ENCODE measurements at places on chromosomes 1 and 21. TPM values are rescaled to one million over a fixed set of nuclear protein-coding genes. Genes with fewer than 3 reads are reported as not detected.

FCRLB gene
- 1.1 TPM for total RNA-seq

GRCh38 chr21:29641635-29642550 lies 297.9 kb downstream of the GRIK1 start:
- DNase-seq: no peak

GRCh38 chr1:94858276-94858675 lies 38.1 kb downstream of the SLC44A3 start:
- no peak for DNase-seq

GRCh38 chr21:45536301-45537081 lies 5.7 kb downstream of the SLC19A1 start:
- DNase-seq: no peak

GBP6 gene
- total RNA-seq: not detected

- no peak for DNase-seq
Measured at GRCh38 chr21:44653123-44653522, 1.3 kb downstream of the KRTAP12-4 start.

GRCh38 chr1:195768936-195769335 lies 839.3 kb downstream of the KCNT2 start:
- no peak for DNase-seq

- no peak for DNase-seq
Measured at GRCh38 chr1:99445486-99445885, 181.2 kb downstream of the PLPPR4 start.

DNA sequence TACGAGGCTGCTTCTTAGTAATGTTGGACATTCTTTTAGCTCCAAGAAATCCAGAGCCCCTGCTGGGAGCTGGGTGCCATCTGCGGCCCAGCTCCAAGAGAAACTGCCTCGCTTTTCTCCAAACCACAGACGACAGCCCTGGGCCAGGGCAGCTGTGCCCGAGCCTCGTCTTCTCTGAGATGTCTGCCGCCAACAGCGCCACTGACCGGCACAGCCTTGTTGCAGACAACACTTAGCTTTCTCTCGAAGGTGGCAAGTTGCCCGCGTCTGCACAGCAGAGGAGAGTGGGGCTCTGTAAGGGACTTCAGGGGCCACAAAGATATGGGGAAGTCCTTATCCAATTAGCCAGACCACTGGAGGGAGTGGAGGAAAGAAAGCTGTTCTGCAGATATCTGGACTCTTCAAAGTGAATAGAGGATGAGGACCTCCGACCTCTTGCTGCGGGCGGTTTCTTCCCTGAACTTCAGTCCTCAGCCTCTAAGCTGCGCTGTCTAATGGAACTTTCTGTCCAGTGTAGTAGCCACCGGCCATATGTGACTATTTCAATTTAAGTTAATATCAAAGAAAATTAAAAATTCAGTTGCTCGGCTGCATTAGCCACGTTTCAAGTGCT lies 63.9 kb upstream of the DISP3 start:
- no peak for DNase-seq

DNA sequence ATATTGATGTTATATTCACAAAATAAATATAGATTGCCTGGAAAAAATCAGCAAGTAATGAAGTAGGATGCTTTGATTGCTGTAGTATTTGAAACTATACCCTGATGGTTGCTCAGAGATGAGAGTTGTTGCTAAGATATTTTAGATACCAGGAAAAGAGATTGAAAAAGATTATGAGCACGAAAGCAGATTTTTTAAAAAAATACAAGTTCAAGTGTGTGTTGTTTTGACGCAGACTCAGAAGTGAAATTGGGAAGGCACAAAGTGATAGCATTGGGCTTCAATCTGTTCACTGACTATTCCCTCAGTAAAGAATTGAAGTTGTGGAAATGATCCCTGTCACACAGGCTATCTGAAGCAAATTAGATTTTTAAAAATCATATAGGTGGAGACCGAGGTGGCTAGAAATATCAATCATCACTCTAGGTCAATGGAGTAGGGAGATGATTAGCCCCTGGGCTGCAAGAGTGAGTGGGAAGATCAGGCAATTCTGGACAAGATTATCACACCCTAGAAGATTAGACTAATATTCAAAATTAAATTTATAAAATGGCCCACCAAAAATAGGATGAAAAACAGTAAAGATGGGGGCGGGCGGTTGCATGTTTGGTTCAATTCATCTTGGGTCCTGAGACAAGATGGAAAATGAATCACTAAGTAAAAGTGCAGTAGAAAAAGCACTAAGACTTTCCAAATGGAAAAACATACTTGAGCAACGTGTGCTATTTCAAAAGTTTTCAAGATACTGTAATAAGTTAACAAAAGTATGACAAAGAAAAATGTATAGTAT lies 41.5 kb upstream of the LRRC8D start:
- no peak for DNase-seq

DNA sequence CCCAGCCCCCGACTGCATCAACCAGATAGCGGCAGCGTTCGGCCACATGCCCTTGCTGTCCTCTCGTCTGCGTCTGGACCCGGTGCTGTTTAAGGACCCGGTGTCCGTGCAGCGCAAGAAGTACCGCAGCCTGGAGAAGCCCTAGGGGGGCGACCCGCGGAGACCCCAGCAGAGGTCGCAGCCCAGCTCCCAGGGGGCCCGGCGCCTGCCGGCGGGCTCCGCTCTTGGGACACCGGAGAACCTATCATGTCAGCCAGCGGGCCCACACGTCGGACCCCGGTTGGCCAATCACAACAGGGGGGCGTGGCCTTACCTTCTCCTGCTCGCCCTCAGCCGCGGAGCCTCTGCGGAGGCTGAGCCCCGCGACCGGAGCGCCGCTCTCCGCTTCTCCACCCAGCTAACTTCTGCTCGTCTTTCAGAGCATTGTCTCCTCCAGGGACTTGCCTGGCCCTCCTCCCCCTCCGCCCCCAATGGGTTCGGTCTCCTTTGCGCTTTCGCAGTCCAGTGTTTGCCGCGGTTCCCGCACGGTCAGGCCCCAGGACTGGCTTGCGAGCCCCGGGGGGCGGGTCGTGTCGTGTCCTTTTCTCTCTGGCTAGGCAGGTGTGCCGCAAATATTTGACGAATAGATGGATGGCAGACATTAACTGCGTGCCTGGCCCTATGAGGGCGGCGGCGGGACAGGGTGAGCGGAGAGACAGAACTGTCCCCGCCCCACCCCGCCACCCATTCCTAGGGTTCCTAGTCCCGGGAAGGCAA lies 10.5 kb downstream of the SLC30A2 start:
- peak; percentile 93 for DNase-seq

FCER1G gene
- 70.1 TPM for total RNA-seq

GRCh38 chr21:16419188-16419921 lies 689.6 kb downstream of the USP25 start:
- peak; percentile 47 for DNase-seq

All from breast epithelium (tissue), 4 donors.